Stimulated activated CD8-positive, alpha-beta memory T cell treated with anti-CD3 and anti-CD28 coated beads, Interleukin-15, amount 100 ng/mL, for 24 hours (primary cell): ENCODE measurements at places on chromosomes 1 and 21.

DNA sequence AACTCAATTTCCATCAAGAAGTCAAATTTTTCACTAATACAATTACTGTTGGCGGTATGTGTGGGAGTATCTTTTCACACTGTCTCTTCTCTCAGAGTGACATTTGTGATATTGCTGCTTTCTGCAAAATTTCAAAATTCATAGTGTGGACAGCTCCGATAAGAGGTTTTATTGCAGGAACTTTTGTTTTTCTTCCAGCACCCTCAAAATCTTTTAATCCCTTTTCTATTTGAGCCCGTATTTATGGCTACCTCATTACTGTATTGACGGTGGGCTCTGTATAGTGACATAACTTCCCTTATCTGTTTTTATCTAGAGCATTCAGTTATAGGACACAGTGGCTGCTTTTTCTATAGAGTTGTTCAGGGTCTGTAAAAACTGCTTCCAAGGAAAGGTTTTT is 794.4 kb upstream of the TMPRSS15 start:
- DNase-seq: no peak

DNA sequence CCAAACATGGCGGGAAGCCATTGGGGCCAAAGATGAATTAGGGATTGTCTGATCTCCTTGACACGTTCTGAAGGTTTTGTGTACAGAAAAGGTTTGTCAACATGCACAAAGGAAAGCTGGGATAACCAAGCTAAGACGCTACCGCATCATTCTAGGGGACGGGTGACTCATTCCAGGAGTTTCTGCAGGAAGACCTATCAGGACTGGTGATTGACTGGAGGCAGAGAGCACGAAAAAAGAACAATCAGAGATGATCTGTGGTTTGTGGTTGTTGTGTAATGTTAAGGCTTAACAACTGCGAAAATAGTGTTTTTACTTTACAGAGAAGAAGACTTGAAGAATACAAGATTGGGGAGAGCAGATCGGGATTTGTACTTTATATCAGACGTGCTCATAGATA is 22.2 kb upstream of the ERG start:
- DNase-seq: no peak

DNA sequence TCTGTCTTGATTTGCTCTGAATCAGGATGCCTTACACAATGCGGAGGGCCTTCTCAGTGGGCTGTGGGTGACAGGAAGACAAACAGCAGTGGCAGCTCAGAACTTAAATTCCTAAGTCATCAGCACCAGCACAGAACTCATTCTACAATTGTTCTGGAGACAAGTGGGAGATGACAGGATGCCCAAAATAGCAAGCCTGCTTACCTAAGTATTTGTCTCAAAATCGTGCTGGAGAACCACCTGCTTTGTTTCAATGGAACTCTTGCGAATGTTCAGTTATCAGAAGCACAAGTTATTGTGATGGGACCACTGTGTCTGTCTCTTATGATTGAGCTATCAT is 76.1 kb downstream of the VCAM1 start:
- DNase-seq: no peak

- no peak for DNase-seq
These were observed 99.0 kb downstream of the KCNJ6 start for GRCh38 chr21:37817242-37817641.
